ENCODE measurements at places on chromosomes 5 and 9.

- DNase-seq: no peak
Measured at GRCh38 chr5:32711362-32711680, 200 bp downstream of the NPR3 start.

- peak; percentile 11 for DNase-seq
Measured at GRCh38 chr9:316382-316965, 101.8 kb downstream of the DOCK8 start.

DNA sequence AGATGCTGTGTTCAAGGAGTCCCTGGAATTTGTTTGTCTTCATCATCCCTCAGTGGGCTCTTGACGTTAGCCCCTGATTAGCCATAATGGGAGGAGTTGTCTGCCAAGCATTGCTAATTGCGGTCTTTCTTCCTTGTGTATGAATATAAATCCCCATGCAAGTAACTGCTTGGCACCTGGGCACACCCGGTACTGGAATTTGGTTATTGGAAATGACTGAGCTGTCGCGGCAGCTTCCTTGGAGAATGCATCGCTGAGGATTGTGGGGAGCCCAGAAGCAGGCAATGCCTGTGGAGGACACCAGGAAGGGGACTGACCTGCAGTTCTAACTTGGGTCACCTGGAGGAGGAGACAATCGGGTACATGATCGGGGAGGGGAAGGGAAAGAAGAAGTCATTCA, 53.3 kb upstream of the CTSL start:
- no peak for DNase-seq

DNA sequence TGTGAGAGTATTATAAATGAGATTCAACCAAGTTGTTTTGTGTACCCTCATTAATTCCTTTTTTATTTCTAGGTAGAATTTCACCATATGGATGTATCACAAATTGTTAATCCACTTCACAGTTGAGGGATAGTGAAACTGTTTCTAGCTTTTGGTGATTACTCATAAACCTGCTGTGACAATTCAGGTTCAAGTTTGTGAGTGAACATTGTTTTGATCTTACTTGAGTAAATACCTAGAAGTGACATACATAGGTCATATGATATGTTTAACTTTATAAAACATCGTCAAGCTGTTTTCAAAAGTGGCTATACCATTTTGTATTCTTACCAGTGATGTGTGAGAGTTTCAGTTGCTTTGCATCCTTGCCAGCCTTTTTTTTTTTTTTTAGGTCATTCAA, 112.9 kb downstream of the CAMK4 start:
- DNase-seq: no peak

DNA sequence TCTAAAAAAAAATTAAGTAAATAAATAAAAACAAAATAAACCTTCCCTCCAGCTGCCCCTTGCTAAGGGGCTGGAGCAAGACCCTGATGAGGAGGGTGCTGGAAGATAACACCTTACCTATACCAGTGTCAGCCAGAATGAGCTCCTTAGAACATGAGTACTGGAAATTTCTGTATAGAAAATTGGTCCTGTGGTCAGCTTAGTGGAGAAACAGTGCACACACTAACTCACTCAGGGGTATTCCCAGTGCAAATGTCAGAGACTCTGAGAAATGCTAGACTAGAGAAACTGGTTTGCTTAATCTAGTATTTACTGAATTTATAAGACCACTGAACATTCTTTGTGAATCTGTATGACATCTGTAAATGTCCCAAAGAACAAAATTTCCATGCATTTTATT, 62.1 kb upstream of the CTXN3 start:
- no peak for DNase-seq

Measured in OCI-LY7 (cell line).